ENCODE measurements at places on chromosomes 6 and 20. TPM values are rescaled to one million over a fixed set of nuclear protein-coding genes. Genes with fewer than 3 reads are reported as not detected.
A peak's percentile ranks its signal among the peaks of the same experiment; 100 is the strongest.

GRCh38 chr6:117829594-117830319 lies 77.3 kb upstream of the SLC35F1 start:
- DNase-seq, result peak; percentile 29
- no peak overlapping the region for H3K27ac ChIP-seq
- H3K4me1 ChIP-seq, result no peaks in the 10 kb centered on the region
- no peak overlapping the region for H3K4me3 ChIP-seq
- H3K27me3 ChIP-seq, result 0 out of 2 replicates have a peak, but pooled peaks cover 3% of the 10 kb centered on the region

GRCh38 chr6:147637620-147638195 lies 129.2 kb downstream of the SAMD5 start:
- peaks cover 22% of the 10 kb centered on the region for H3K4me1 ChIP-seq
- no peak overlapping the region for H3K27ac ChIP-seq
- no peaks in the 10 kb centered on the region for H3K27me3 ChIP-seq
- DNase-seq, result no peak

FAM8A1 gene
- total RNA-seq, result 11.0 TPM

- no peak overlapping the region for H3K27ac ChIP-seq
- no peaks in the 10 kb centered on the region for H3K36me3 ChIP-seq
- peaks cover 42% of the 10 kb centered on the region for H3K27me3 ChIP-seq
- DNase-seq, result no peak
These were observed 49.4 kb upstream of the TULP1 start for GRCh38 chr6:35562060-35562459.

Data from SJSA1 (cell line).